ENCODE measurements at places on chromosomes 13 and 19.

DNA sequence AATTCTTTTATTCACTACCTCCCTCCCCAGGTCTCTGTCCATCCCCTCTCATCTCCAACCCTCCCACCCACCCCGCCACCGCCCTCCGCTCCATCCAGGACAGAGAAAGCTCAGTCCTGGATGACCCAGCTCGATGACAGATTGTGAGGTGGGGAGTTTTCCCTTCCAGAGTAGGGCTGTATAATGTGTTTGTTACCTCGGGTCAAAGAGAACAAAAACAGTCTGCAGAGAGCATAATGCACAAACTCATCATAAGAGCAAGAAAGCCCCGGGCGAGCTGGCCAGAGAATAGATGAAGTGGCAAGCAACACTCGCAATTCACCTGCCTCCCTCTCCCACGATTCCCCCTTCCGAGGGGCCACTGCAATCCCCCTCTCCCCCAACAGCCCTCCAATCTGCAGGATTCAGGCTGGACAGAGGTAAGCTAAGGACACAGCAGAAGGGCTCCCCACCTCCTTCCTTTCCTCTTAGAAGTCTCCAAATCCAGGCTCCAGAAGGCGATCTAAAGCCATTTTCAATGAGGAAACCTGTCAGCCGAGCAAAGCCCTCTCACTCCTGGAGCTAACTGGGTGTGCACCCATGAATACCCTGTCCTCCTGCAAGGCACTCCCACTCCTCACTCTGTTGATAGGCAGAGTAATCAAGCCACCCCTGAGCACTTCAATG lies 2.6 kb downstream of the CACNA1A start:
- DNase-seq: no peak

- no peak for DNase-seq
These were observed 296.1 kb downstream of the PCDH9 start for GRCh38 chr13:66933994-66934393.

- no peak for DNase-seq
These were observed 17.5 kb upstream of the HTR2A start for GRCh38 chr13:46914341-46914740.

- DNase-seq: no peak
These were observed at the start of gene PNMA8A for GRCh38 chr19:46471116-46471733. TSS of gene PNMA8A (minus strand) at chr19:46471563. CDS start at chr19:46471035, 528 bp downstream.

GRCh38 chr13:52961256-52961910 lies 67.2 kb upstream of the OLFM4 start:
- no peak for DNase-seq

- DNase-seq: no peak
These were observed 22.3 kb upstream of the EPHX3 start for GRCh38 chr19:15254547-15254946.

GRCh38 chr13:21435687-21436151 lies 23.4 kb downstream of the ZDHHC20 start:
- no peak for DNase-seq

GRCh38 chr13:76289558-76289957 lies 596.6 kb downstream of the KCTD12 start:
- DNase-seq: no peak

GRCh38 chr13:28817204-28817603 lies 2.9 kb upstream of the MTUS2 start:
- no peak for DNase-seq

- DNase-seq: no peak
These were observed 9.4 kb downstream of the IFNL2 start for GRCh38 chr19:39277598-39277997.

GRCh38 chr19:10587022-10587838 lies at the start of gene AP1M2:
TSS of gene AP1M2 (minus strand) at chr19:10587312. CDS start at chr19:10587231, 81 bp downstream.
- no peak for DNase-seq

DNA sequence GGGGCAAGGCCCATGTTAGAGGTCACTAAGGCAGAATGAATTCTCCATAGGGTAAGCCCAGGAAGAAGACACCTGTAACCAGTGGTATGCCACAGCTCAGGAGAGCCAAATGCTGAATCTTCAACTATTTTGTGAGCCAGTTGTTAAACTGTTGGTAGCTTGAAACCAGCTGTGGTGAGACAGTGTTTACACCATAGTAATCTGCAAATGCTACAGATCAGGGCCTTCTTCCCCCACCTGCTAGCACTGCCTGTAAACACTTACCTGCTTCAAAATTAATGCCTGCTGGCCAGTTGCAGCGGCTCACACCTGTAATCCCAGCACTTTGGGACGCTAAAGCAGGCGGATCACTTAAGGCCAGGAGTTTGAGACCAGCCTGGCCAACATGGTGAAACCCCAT lies 12.1 kb downstream of the FBXL12 start:
- DNase-seq: no peak

GRCh38 chr19:35266520-35267352 lies 2.0 kb upstream of the USF2 start:
- no peak for DNase-seq
